ENCODE measurements at places on chromosomes 13 and 19.

DNA sequence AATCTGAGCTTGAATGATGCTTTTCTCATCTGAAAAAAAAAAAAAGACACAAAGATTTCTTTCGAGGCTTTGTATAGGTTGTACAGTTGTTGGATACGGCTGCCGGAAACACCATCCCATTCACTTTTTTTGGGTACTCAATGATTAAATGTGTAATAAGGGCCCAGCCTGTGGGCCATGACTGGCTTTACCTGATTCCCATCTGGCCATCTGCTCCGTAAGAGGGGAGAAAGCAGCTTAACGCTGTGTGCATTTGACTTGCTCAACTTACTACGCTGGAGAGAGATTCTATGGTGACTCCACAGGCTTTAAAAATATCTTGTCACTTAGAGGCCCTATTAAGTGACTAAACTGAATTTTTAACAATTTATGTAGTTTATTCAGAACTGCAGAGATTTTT lies 731 bp downstream of the ZNF558 start:
- DNase-seq, result no peak

DNA sequence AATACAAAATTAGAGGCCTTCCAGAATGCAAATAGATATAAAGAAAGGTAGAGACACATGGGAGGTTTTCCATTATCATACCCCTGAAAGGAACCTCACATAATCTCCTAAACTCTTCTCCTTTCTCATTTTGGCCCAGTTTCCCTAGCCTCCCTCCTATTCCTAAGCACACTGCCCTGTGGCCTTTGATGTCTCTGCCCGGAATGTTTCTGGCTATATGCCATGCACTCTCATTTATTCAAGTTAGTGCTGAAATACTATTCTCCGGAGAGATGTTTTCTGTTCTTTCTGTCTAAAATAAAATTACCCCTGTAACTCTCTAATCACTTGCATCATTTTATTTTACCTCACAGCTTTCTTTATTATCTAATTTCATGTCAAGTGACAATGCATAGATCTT lies 1287.7 kb downstream of the SLITRK5 start:
- DNase-seq, result no peak

GRCh38 chr13:35711909-35712308 lies 235.4 kb upstream of the MAB21L1 start:
- DNase-seq, result no peak

GRCh38 chr19:49937750-49938381 lies 8.6 kb upstream of the NUP62 start:
- peak; percentile 42 for DNase-seq

DNA sequence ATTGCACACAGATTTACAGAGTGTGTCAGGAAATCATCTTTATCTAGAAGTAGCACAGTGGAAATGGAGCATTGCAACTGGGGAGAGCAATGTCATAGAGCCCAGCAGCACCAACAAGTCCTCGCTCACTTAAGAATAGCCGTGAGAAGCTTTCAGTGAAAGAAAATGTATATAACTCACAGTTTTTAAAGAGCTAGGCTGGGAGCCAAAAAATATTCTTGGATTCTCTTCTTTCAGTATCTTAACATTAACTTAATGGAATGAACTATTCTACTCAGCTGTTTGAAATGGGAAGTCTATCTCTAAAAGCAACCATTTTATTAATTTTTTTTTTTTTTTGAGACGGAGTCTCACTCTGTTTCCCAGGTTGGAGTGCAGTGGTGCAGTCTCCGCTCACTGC lies 329.6 kb downstream of the COG6 start:
- DNase-seq, result no peak

GRCh38 chr13:107057028-107057631 lies 489.2 kb upstream of the ARGLU1 start:
- no peak for DNase-seq

- no peak for DNase-seq
Observed at GRCh38 chr13:112702986-112703379, 13.1 kb downstream of the ATP11A start.

GRCh38 chr13:32134241-32135055 lies 102.9 kb downstream of the FRY start:
- DNase-seq, result no peak

- no peak for DNase-seq
Observed at GRCh38 chr13:24223341-24224231, 63.1 kb downstream of the SPATA13 start.

DNA sequence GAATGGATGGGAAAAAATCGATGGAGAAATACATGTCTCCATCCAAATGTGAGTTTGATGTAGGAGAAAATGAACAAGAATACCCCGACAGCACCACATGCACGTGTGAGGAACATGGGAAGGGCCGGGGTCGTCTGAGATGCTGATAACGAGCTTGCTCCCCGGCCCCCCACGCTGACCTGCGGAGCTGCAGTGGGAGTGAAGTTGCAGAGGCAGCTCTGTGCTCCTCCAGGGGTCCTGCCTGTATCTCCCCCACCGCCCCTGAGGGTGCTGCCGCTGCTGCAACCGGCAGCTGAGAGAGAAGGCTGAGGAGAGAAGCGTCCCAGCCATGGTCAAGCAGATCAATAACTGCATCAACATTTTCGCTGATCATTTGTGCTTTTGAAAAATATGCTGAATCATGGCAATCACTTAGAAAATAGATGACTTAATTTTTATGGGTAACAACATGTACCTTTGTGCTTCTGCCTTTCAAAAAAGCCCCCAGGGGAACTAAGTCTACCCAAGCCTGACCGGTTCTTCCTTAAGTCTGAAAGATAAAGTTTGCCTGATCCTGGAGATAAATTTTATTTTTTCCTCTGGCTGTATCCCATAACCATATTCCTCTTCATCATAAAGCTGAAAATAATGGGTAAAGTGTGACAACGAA lies 18.2 kb upstream of the NAXD start:
- no peak for DNase-seq

GRCh38 chr19:33408538-33409434 lies 35.3 kb downstream of the CEBPG start:
- no peak for DNase-seq

DNA sequence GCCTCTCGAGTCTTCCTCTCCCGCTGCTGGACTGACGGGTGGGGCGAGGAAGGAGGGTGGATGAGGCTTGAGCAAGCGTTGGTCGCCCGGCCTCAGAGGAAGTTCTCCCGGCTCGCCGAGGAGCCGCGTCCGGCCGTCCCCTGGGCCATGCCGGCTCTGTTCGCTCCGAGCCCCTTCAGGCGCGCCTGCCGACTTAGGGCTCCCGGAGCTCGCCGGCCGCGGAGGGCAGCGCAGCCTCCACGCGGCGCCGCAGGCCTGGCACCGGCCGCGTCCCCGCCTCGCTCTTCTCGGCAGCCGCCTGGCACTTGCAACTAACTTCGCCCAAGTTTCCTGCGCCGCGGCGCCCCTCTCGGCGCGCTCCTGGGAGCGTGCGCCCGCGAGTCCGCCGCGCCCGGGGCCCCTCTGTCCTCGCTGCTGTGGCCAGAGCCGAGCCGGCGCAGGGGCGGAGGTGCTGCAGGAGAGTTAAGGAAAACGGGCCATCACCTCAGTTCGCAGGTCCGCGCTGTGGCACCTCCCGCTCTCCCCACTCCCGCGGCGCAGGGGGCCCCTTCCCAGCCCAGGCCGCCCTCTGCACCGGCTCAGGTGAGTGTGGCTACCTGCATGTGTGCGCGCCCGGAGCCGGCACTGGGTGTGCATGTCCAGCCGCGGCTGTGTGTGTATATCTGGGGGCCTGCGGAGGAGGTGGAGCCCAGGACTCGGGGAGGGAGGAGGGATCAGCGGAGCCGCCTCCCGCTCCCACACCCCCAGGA lies 641 bp upstream of the SOX21 start:
- DNase-seq, result peak; percentile 56

- DNase-seq, result no peak
Observed at GRCh38 chr19:28142258-28142657, 1070.7 kb downstream of the UQCRFS1 start.

- no peak for DNase-seq
Observed at GRCh38 chr13:99691552-99691951, 190.3 kb downstream of the TM9SF2 start.

GRCh38 chr13:27133889-27134288 lies 37.7 kb downstream of the USP12 start:
- DNase-seq, result no peak

DNA sequence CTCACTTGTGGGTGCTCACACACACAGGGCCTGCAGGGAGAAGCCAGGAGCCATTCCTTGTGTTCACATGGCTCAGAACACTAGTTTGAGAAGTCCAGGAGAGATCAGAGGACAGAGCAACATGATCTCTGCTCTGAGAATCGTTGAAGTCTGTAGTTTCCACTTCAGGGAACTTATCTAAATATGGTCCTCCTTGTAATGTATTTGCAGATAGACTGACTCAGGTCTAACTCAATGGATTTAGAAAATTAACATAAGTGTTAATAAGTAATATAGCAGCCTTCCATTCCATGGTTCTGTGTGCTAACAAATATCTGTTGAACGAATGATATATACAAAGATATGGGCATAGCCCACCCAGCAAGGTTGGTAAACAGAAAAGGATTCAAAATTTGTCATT lies 119.8 kb upstream of the STARD13 start:
- DNase-seq, result no peak

DNA sequence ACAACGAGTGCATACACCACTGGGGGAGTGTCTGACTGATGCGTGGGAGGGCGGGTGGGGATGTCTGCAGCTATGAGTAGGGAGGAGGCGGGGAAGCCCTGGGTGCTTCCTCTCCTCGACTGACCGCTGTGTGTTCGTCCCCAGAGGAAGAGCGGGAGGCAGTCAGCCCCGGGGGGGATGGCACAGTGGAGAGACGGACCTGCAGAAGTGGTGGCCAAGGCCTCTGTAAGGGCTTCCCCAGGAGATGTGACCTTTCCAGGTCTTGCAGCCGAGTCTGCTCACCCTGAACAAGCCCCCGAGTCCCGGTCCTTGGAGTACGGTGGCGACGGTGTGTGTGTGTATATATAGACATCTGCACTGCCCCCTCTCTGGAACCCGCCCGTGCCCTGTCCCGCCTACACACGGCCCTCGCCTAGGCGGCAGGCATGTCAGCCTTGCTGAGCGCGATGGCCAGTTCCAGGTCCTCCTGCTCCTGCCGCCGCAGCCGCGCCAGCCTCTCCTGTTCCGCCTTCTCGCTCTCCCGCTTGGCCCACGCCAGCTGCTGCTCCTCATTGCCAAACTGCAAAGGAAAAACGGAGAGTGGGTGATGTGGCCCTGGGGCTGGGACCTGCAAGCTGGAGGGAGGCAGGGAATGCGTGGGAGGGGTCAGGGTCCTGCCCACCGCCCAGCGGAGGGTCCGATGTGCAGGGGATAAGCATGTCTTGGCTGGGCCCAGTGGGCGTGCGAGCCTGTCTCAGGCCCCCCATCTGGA lies 30.8 kb downstream of the KLF2 start:
- DNase-seq, result no peak
